ENCODE measurements at places on chromosomes 2 and 18.

- DNase-seq: no peak
Measured at GRCh38 chr2:200379481-200380090, 73.1 kb downstream of the SPATS2L start.

DNA sequence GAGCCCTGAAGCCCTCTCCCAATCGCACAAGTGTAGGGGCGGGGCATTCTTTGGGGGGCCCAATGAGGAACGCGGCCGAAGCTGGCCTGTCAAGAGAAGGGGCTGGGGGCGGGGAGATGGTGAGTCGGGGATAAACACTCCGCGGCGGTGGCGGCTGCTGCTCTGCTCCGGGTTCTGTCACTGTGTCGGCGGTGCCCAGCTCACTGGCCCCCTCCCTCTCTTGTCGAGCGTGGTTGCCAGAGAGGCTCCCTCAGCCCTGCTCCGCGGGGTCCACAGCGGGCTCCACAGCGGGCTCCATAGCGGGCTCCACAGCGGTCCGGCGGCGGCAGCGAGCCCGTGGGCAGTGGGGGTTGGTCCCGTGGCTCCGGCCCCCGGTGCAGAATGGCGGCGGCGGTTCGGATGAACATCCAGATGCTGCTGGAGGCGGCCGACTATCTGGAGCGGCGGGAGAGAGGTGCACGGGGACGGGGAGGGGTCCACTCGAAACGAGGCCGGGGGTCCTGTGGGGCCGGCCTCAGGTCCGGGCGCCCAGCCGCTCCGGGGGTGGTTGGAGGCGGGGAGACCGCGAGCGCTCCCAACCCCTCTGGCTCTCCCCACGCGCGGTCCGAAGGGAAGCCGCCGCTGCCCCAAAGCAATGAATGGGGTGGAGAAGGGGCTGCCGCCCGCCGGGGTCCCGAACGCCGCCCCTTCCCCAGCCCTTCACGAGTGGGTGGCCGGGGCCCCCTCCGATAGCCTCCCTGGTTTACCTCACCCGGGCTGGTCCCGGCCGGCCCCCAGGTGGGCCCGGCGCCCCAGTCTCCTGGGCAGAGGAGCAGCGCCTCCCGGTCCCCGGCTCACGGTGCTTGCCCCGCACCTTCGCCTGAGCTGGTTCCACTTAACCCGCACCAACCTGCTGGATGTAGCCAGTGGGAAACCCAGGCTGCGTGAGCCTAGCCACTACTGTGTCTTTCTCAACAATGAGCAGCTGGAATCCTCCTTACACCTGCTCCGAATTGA is at the start of gene MXD1:
TSS of gene MXD1 (plus strand) at position 160 of the 996 bp plus-strand sequence. CDS start at position 382, 222 bp downstream.
- no peak for DNase-seq

- no peak for DNase-seq
Measured at GRCh38 chr2:24403832-24404212, 43.5 kb upstream of the ITSN2 start.

GRCh38 chr2:146489386-146489785 is 1355.4 kb upstream of the ACVR2A start:
- no peak for DNase-seq
